ENCODE measurements at places on chromosomes 11 and 22. TPM values are rescaled to one million over a fixed set of nuclear protein-coding genes. Genes with fewer than 3 reads are reported as not detected.

RASSF10 gene
- not detected for total RNA-seq

GRCh38 chr22:47549741-47550340, 787.4 kb downstream of the TBC1D22A start:
- DNase-seq: no peak

DNA sequence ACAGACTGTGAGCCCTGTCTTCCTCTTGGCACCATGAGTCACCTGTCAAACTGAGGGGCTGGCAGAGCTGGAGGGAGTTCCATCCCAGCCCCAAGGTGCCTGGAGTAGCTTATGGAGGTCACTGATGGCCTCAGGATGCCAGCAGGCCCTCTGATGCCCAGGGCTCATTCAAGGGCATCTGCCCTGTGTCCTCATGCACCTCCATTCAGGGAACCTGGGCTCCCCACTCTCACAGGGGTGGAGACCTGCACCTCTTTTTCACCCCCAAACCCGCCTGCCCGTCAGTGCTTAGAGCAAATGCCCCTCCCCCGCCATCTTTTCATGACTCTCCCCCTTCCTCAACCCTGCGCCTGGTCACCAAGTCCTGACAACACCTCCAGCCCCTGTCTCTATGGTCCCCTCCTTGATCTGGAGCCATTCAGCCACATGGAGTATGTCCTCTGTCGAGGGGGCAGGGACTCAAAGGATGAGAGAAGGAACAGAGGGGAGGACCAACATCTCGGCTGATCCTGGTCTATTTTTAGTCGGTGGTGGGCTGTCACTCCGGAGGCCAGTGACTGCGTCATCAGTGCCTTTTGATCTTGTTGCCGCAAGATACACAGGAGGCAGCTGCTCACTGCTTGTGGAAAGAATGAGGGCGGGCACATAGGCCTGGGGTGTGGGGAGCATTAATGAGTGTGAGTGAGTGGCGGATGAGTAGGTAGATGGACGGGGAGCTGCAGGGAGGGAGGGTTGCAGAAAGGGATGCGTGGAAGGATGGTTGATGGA, 72.2 kb downstream of the CDKN1C start:
- no peak for DNase-seq

DNA sequence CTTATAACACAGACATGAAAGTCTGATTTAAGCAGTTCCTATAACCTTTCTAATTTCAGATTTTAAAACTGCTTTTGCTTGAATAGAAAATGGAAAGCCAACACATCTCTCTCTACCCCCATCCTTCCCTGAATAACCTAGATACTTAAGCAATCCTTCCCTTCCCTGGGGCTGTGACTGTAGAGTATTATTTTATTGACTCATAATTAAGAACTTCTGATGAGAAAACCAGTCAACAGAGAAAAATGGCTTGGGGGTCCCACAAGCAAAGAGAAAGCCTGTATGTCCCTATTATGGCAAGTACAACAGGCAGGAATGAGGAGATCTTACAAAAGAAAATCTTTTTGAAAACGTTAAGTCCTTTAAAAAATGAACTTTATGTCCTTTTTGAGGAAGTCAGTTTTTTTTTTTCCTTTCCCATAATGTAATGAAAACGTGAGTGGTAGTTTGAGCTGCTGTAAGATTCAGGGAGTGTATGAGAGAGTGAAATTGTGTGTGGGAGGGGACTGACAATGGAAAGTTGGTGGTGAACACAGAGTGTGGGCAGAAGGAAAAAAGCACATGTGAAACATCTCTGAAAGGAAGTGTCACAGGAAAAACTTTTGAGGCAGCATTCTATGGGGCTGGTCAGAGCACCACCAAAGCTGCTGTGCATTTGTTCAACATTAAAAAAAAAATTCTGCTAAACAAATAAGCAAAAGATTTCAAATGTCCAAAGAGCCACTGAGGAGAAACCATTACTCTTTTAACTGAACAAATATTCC, 154.6 kb downstream of the MAML2 start:
- DNase-seq: peak; percentile 37

GRCh38 chr11:13277768-13278608, at the start of gene BMAL1:
BMAL1 (plus strand) TSS chr11:13277790; CDS start chr11:13354309, 76,519 bp downstream.
- DNase-seq: peak; percentile 14

All from fibroblast of the aortic adventitia (primary cell).